ENCODE measurements at places on chromosomes 7 and 10.

- DNase-seq = no peak
These were observed 276.2 kb downstream of the MDFIC start for GRCh38 chr7:115198143-115198542.

- no peak for DNase-seq
These were observed 288.2 kb downstream of the POU6F2 start for GRCh38 chr7:39265641-39266591.

DNA sequence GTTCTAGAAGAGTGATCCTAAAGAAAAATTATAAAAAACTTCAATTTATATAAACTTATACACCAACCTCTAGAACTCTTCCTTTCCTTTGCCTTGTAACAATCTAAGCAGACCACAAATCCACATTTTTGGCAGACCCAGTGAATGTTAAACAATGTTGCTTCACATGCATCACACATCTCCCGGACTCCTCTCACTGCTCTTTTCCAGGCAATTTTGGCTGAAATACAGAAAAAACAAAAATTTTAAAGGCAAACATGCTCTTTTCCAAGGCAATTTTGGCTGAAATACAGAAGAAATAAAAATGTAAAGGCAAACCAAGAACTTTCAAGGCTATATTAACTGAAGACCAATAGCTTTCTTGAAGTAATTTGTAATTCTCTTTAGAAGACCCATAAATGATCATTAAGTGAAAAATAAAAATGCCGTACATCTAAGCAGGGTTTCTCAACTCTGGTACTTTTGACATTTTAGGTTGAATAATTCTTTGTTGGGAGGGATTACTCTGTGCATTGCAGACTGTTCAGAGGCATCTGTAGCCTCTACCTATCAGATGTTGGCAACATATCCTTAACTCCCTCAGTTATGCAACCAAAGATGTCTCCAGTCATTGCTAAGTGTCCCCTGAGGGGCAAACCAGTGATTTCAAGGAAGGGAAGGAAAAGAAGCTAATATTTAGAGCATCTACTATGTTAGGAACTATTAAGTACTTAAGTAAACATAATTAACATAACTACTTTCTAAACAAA is 64.4 kb downstream of the NRBF2 start:
- DNase-seq = no peak

DNA sequence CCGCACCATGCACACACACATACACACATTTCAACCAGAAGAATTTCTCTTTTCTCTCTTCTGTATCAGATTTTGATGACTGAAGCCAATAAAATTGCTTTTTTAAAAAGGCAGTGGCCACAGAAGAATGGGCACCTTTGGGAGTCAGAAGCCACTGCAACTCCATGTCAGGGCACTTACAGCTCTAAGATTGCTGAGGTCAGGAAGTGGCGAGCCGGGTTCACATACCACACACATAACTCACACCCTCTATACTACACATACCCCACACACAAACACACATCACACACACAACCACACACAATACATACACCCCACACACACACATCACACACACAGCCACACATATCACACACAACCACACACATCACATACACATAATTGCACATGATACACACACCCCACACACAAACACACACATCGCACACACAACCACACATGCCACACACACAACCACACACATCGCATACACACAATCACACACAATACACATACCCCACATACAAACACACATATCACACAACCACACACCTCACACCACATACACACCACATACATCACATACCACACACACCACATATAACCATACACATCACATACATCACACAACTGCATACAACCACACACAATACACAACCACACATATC is 31.2 kb downstream of the GPRIN2 start:
- DNase-seq = peak; percentile 31

DNA sequence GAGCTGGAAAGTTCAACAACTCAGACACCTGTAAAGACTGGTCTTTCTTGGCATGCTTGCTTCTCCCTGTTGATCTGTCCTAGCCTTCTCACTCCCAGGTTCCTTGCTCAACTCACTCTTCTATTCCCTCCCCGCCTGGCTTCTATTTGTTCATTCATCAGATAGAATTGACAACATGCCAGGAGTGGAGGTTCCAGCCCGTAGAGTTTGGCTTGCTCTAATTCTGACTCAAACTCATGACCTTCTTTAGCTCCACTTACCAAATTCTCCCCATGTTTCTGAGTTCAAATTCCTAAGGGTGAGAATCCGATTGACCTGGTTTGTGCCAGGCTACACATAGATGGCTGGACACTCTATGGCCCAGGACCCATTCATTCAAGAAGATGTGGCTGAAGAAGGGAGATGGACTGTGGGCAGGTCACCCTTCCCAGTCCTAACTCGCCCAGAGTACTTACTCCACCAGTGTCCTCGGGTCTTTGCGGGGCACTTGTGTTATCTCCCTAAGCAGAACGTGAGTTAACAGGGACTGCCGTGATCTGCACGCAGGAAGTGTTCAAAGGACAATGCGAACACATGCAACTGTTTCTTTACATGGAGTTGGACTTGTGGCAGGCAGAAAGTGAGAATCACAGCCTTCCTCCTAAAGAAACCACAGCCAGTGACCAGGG is 4.0 kb upstream of the TMEM236 start:
- no peak for DNase-seq

DNA sequence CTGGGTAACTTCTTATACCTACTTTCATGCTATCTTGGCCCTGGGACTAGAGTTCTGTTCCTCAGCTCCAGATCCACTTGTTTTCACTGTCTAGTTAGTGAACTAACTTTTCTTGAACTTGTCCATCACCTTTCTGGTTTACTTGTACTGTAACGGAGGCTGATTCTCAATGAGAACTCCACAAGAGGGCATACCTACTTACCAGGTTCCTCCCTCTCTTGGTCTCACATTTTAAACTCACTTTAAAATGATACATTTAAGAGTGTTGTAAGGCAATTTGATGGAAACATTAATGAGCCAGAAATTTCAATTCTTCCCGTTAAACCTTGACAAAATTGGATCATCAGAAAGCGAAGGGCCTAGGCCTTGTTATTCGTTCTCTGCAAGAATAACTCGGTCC is 111.6 kb downstream of the MAGI2 start:
- no peak for DNase-seq

GRCh38 chr7:114160925-114161324 is 242.1 kb upstream of the PPP1R3A start:
- no peak for DNase-seq

- no peak for DNase-seq
These were observed 360.3 kb downstream of the CRPPA start for GRCh38 chr7:16061011-16061410.

GRCh38 chr7:86931439-86931838 is 128.0 kb downstream of the ELAPOR2 start:
- DNase-seq = no peak

DNA sequence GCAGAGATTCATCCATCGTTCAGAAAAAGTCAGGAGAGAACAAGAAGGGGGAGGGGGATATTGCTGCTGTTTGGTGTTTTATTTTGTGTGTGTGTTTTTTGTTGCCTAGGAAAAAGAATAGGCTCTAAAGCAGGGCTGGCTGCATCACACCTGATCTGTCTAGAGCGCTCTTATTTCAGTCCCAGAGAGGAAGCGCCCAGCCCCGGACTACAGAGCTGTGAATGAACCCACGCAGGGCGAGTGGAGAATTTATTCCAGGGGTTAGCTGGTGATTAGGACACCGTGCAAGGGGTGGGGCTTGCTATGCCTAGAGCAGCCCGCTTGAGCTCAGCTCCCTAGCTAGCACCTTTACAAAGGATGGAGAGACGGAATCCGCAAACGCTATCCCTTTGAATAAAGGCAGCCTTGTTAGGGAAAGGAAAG is 621 bp upstream of the FAM13C start:
- DNase-seq = peak; percentile 32

GRCh38 chr7:17632384-17632783 is 307.9 kb downstream of the SNX13 start:
- no peak for DNase-seq

GRCh38 chr7:124843336-124843735 is 77.7 kb upstream of the GPR37 start:
- no peak for DNase-seq

DNA sequence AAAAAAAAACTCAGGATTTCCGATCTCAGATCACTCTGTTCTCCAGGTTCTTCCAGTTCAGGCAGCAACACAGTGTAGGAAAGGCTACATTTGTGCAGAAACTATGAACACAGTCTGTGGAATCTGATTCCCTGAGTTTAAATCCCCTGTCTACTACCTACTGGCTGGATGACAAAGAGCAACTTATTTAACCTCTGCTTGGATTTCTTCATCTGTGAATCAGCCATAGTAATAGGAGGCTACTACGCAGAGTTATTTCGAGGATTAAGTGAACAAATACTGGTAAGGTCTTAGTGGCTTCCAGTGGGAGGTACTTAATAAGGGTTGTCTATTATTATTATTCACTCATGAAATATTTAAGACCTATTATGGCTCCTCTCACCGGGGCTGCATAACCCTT is 44.3 kb upstream of the PDCD4 start:
- no peak for DNase-seq

DNA sequence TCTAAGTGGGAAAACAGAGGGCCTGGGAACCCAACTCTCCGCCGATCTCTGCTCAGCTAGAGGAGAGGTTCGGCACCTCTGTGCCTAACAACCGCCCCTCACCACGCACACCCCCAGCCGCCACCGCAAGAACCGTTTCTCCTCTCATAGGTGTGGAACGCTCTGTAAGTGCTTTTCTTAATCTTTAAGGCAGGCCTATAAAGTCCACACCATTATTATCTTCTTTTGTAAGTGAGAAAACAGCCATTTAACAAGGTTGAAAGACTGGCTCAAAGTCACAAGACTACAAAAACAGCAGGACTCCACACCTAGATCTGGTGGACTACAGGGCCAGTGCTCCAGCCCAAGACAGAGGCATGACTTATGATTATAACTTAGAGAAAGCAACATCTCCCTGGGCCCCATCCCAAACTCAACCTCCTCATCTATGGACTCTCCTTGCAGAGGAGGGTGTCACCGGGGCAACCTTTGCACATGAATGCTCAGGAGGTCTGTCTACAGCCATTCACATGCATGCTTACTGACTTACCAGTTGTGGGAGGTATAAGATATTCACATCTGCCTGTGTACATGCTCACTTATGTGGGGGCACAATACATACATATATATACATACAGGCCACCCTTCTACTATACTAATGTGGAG is 7.9 kb upstream of the NKX2-3 start:
- no peak for DNase-seq

DNA sequence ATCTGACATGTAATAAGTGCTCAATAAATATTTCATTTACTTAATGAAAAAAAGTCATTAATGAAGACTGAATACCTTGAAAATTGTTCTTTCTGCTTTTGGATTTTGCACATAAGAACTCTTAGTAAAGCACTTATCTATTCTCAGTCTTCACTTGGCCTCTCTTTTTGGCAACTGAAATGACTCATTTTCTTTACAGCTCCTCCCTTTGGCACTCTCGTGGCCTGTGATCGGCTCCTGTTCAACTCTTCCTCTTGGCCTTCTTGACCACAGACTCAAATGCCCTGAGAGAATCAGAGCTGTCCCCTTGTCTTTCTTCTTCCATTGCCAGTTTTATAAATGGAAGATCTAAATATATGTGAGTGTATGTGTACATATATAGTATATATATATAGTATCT is 54.2 kb downstream of the FOXP2 start:
- DNase-seq = no peak

DNA sequence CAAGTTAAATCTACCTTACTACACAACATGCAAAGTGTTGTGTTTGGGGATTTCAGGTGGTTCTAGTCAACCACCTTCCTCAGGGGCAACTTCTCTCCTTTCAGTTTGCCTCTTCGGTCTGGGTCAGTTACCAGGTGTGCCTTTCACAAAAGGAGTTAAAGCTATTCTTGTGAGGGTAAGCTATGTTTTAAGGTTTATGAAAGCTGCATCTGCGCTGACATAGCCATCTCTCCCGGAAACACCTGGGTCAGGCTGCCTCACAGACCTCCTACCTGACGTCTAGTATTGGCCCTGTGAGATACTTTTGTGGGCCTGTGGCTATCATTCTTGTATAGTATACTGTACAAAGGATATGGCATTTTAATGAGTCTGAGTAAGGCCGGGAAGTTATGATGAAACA is 67.7 kb upstream of the ITGA8 start:
- DNase-seq = no peak

- DNase-seq = peak; percentile 47
These were observed 233.7 kb downstream of the PTPRN2 start for GRCh38 chr7:158353606-158354570.

GRCh38 chr10:59234194-59234593 is 57.8 kb downstream of the PHYHIPL start:
- no peak for DNase-seq

GRCh38 chr7:105773030-105773460 is 103.4 kb downstream of the ATXN7L1 start:
- no peak for DNase-seq

DNA sequence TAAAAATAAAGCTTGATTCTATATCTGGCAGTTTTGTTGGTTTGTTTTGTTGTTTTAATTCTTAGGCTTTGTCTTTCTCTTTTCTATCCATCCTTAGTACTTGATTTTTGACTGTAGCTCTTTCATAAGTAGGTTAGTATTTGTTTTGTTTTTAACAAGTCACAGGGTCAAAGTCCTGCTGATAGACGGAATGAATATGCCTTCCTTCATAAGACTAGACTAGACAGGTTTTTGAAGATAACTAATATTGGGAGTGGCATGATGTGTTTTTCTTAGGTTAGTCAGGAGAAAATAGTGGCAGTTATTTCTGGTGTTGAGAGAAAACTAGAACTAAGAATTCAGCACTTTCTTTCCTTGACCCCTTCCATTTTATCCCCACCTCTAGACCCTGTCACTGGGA is 50.4 kb downstream of the CASD1 start:
- peak; percentile 66 for DNase-seq

GRCh38 chr10:95626500-95626899 is 30.0 kb downstream of the ALDH18A1 start:
- DNase-seq = no peak

- DNase-seq = no peak
These were observed 97.7 kb upstream of the FGFR2 start for GRCh38 chr10:121695731-121696464.

- no peak for DNase-seq
These were observed 112.8 kb upstream of the ODAD2 start for GRCh38 chr10:28111712-28112111.

GRCh38 chr10:93248583-93249227 is 175.0 kb downstream of the CYP26A1 start:
- no peak for DNase-seq

DNA sequence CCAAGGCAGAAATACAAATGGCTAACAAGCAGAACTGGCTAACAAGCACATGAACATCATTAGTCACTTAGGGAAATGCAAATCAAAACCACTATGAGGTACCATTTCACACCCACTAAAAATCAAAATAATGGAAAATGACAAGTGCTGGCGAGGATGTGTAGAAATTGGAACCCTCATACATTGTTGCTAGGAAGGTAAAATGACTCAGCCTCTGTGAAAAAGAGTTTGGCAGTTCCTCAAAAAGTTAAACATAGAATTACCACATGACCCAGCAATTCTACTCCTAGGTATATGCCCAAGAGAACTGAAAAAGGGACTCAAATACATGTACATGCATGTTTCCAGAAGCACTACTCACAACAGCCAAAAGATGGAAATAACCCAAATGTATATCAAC is 52.8 kb upstream of the ANAPC16 start:
- no peak for DNase-seq

Measured in LoVo (cell line).